ENCODE measurements at places on chromosomes 2 and 18.

DNA sequence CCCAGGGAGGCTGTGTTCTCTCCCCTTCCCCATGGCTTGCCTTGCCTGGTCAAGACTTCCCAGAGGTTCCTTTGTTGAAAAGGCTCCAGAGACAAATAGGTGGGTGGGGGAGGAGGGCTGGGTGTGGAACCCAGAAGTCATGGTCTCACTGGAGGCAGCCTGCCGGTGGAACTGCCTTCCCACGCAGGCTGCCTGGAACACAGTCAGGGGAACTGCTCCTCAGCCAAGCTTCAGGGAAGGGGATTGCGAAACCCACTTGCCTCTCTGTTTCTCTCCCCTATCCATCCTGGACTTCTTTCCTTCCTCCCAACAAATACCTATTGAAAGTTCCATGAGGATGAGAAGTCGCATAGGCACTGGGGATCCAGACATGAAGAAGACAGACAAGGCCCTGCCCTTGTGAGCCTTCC is 31.6 kb downstream of the MARCO start:
- DNase-seq = no peak

GRCh38 chr2:204673877-204674276 is 128.6 kb downstream of the PARD3B start:
- DNase-seq = no peak

GRCh38 chr2:129092956-129093355 is 774.3 kb upstream of the HS6ST1 start:
- DNase-seq = no peak

- DNase-seq = no peak
Observed at GRCh38 chr2:1990724-1991123, 246.4 kb upstream of the PXDN start.

DNA sequence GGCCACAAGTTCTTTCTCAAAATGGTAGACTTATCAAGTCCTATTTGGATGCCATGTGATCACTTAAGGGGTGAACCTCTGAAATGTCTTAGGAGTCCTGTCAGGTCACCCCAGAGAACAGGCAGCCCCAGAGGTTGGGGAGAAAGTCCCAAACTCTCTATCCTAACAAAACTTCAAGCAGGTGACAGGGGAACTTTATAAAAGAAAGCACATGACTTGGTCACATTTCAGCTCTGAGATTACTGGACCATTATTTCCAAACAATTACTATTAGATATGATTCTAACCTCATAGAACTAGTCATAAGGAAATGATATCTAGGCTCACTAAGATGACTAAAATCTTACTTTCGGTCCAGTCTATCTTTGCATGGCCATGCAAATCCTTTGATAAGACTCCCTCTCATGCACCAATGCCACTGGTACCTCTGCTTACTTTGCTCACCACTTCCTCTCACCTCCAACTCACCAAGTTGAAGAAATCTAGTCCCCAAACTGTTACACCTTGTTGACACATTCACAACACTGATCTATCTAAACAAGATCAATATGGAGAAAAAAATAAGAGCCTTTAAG is 107.0 kb downstream of the GALNT14 start:
- DNase-seq = no peak

DNA sequence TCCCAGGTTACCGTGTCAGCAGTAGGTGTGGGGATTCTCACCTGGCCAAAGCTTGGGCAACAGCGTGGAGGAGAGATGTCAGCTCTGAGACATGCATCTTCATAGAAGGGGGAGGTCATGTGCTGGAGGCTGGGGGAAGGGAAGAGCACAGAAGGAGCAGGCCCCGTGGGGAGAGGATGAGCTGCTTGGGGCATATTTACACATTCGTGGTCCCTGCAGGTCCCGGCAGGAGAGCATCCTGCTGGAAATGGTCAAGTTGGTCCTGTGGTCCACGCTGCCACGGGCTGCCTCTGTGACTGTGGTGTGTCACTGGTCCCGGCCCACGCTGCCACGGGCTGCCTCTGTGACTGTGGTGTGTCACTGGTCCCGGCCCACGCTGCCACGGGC is 195.1 kb upstream of the TWIST2 start:
- DNase-seq = no peak

DNA sequence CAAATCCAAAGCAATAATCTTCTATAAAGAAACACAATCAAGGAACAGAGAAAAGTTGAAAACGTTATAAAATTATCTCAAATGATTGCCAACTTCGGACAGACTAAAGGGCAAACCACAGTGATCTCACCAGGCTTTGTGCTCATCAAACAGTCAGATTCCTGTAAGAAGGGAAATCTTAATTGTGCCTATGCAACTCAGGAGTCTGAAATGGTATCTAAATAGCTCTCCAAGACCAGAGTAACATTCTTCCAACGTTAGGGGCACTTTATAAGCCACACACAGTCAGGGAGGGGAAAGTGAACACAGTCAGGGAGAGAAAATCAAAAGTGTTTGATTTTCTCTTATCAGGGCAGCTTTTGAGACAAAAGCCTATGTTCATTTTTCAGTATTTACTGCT is 29.4 kb downstream of the PLEKHM3 start:
- no peak for DNase-seq

GRCh38 chr2:223306371-223306770 is 254.4 kb downstream of the KCNE4 start:
- DNase-seq = no peak

DNA sequence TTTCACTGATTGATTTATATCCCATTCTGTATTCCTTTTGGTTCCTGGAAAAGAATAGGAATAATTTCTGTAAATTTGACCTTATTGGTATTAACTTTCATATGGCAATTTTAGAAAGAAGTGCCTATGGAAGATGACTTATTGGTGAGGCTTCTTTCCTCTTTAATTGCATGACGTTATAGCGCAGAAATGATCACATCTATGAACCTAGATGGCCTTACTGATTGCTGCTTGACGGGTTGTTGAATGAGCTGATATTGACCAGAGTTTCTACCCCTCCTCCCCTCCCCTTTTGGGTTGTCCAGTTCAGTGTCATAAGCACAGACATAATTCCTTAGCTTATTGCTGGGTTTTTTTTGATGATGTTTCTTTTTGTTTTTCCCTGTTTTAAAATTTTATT is 14.6 kb downstream of the ACSL3 start:
- DNase-seq = no peak

DNA sequence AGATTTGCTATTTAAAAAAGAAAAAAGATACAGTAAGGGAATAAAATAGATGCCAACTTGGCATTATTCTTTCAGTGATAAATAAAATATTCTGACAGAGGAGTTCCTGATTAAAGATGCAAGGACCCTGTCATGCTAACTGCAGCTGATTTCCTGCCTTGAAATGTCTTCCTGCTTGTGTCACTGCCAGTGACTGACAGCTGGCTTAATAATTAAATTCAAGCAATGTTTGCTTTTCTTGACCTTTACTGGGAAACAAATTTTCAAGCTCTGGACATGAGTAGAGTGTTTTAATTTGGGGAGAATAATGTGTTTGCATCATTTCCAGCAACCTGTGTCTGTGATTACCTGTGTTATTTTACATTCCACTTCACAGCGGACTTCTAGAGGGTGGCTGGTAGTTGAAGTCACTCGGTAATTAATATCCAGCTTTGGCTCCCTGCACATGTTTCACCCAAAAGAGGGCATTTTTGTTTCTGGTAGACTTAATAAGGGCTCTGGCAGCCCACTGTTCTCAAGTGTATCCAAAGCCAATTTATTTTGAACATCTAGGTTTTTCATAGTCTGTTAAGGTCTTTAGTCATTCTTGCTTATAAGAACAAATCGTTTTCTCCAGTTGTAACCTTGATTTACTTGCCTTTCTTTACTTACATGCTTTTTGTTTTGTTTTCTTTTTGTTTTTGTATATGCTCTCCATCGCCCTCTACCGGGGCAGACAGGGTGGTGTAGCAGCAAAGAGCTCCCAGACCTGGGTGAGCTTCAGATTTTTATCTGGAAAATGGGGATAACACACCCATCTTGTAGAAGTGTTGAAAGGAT is 48.5 kb upstream of the PROKR1 start:
- peak; percentile 29 for DNase-seq

- DNase-seq = no peak
Observed at GRCh38 chr2:190789074-190790004, 91.3 kb upstream of the GLS start.

Data from T-helper 2 cell (primary cell).